ENCODE measurements at places on chromosomes 3 and 15.

- DNase-seq = no peak
These were observed 254.3 kb upstream of the CHRNA7 start for GRCh38 chr15:31776039-31776438.

DNA sequence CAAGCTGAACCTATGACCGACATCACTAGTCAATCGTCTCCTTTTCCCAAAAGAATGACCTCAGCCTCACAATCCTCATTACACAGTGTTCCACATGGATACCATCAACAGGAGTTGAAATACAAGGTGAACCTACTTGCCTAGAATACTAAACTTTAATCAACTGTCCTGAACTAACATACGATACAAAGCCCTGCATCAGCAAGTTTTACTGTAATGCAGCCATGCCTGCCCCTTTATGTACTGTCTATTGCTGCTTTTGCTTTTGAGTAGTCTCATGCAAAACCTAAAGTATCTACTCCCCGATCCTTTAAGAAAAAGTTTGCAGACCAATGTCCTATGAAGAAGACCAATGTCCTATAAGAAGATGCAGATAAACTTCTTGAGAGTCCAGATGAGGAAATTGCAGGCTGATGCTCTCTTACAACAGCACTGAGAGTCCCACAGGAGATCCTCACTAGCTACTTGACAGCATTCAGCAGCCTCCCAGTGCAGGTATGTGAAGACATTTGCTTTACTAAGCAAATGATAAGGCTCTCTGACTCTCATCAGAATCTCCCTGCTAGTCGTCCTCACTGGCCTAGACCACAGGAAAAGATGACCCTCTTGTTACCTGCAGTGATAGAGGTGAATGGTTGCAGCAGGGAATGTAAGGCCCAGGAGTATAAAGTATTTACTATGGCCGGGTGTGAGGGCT is 23.6 kb downstream of the SUCLG2 start:
- DNase-seq = no peak

- peak; percentile 69 for DNase-seq
These were observed 9.8 kb downstream of the HEG1 start for GRCh38 chr3:125045965-125046364.

DNA sequence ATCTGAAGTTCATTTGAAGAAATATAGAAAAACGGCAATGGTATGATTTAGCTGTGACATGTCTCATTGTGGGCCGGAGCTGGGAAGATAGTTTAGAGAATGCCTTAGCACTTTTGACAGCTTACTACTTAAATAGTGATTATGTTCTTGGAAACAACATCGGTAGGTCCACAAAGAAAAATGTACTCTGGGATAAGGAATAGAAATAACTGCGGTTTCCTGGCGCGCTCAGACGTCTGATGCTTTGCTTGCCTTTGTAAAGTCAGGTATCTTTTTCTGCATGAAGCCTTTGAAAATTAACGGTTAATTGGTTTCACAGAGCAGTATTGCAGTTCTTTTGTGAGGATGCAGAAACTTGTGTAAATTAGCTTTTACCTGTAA is 1.4 kb downstream of the USP3 start:
- no peak for DNase-seq

GRCh38 chr3:47954567-47954966 is 61.6 kb downstream of the MAP4 start:
- DNase-seq = peak; percentile 33

- no peak for DNase-seq
These were observed 6.4 kb downstream of the TRAK1 start for GRCh38 chr3:42097566-42097946.

DNA sequence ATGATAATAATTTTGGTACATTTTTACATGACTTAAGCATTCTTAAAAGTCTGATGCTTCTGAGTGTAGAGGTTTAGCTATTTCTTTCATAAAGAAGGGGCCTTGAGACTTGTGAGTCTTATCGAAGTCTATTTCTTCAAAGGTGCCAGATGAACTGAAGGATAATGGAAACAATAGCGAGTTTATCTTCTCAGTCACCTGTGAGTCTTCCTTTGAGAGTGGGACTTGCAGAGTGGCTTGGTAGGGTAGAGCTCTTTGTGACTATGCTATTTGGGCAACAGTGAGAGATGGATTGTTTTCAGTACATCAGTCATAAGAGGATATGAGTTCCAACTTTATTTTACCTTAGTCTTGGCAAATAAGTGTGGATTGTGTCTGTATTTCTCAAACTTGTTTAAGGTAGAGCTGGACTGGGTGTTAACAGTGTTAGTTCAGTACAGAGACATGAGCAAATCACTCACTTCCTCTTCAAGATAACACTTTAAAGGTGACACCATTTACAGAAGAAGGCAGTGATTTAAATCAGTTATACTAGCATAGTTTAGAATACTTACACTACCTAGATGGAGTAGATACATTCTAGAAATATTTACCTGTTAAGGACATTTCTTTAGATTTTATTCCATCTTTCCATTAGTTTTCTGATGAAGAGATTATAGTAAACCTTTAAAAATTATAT is 3.2 kb downstream of the AKAP13 start:
- no peak for DNase-seq

DNA sequence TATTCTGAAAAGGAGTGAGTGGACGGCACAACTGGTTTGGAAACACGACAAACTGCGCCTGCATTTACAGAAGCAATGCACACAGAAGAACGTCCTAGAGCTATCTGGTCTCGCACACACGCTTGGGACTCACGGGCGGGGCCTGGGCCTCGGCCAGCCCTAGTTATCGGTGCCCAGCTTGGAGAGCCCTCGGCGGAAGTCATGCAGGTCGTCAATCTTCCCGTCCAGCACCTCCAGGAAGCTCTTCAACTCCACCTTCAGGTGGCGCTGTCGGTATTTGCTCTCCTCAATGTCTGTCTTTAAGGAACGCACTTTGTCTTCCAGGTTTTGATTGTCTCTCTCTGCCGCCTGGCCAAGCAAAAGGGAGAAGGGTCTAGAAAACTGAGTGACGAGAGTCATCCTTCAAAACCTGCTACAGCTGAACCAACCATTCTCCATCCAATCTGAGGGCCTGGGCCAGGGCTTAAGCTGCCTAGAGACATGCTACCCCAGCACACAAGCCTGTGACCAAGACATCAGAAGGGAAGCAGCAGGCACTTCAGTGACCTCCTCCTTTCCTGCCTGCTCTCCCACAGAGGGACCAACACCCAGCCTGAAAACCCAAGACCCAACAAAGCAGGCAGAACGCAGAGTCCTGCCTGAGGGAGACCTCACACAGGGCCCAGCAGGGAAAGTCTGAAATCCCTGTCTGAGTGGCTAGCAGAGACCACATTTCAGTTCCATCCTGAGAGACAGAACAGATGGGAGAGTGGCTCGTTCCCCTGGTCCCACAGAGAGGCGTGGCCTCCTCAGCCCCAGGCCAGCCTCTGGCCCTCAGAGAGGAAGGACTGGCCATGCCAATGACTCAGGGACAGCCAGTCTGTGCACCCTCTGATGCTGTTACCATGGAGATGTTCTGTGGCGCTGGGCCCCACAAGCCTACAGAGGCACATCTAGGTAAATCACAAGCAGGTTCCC is 40.4 kb downstream of the WHAMM start:
- DNase-seq = peak; percentile 87

DNA sequence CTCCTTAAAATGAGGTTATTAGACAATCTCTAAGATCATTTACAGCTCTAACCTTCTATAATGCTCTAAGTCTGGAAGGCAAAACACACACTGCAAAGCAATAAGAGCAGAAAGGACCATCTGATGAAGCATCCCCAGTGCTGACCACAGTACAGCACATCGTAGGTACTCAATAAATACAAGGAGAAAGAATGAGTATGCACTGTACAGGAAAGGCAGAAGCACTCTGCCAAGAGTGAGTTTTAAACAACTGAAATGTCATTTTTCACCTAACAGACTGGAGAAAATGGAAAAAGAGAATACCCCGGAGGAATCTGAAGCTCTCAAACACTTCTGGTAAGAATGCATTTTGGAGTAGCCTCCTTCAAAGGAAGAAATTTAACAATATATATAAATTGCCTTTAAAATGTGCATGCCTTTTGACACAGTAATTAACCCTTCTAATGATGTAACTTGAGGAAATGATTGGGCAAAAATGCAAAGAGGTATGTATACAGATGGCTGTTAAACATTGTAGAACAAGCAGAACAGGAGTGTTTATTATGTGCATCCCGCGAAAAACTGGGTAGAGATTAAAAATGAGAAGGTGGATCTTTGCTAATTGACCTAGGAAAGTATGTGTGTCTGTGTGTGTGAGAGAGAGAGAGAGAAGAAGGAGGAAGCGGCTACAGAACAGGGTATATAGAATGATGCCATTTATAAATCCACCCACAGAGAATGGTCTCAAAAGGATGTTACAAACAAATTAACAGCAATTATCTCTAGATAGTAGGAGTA is 8.0 kb upstream of the OXTR start:
- no peak for DNase-seq

- no peak for DNase-seq
These were observed 11.7 kb downstream of the SHOX2 start for GRCh38 chr3:158094235-158095110.

DNA sequence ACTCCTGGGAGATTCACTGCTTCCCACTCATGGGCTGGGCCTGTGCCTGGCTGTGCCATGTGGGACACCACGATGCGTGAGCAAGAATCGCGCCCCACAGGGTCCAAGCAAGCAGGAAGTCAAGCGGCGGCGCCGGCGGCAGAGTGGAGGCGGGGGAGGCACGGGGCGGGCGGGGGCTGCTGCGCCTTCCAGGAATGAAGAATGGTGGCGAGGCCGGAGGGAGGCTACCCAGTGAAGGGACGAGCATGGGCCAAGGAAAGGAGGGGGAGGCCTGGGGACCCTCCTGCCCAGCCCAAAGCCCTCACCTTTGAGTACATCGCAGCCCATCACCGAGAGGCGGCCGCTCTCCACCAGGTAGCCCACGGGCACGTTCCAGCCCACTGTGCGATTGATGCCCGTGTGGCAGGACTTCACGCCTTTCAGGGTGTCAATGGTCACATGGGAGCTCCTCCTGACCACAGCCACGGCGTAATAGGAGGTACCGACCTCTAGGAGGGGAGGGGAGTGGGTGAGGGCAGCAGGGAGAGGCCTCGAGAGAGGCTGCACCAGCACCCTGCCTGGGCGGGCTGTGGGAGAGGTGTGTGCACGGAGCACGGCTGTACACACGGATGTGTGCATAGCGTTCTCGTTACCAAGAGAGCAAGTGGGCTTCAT is 5.5 kb downstream of the MELTF start:
- DNase-seq = no peak

GRCh38 chr3:81029861-81030260 is 731.6 kb downstream of the GBE1 start:
- DNase-seq = no peak

DNA sequence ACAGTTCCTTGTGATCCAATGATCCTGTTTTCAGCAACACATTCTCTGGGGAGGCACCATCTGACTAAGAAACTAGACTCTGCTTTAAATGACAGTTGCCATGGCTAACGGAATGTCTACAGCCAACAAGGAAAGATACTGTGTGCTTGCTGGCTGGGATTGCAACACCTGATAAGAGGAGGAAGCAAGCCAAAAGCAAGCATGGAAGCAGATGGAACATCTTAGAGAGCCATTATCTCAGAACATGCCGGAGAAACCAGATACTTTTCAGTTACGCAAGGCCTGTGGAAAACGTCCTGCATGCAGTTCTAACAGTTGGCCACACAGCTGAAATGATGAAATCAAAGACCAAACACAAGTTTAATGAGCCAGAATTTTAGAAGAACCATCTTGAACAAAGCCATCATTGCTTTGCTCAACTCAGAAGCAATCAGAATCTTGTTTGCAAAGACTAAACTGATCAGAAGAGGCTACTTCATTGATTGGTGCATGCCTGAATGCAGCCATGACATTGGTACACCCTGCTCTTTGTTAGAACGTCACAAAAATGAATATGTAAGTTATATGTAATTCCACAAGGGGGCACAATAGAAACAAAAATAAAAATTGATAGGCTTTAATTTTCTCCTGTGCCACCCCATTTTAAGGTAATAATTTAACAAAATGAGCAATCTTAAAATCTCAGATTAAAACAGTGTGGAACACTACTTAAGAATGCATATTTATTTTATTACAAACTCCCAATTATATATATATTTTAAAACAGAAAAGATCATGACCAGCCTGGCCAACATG is 50.8 kb downstream of the GXYLT2 start:
- peak; percentile 100 for DNase-seq

DNA sequence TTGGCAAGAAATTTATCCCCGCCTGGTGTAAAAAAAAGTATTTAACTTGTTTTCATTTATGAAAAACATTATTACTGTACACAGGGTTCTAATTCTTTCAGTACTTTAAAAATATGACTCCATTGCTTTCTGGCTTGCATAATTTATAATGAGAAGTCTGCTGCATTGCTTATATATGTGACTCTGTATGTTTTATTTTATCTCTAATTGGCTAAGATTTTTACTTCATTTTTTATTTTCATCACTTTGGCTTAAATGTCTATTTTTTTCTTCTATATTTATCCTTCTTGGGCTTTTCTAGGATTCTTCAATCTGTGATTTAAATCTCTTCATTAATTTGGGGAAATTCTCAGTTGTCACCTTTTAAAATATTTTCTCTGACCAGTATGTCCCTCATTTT is 636.6 kb upstream of the NR2F2 start:
- DNase-seq = peak; percentile 23

DNA sequence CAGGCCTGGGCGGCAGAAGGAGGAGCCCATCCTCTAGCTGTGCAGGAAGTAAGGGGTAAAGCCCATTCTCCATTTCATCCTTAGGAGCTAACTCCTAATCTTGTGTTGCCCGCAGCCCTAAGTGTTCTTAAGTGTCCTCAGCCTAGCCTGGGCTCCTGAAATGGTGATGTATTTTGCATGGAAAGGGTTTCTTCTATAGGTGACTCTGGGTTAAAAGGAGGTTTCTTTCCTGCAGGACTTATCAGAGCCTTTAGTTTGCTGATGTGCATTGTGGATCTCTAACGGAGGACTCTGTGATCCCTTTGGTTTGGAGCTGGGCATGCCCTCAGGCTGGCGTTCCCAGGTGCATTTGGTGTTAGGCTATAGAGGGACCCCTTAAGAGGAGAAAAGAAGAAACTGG is 48.5 kb upstream of the TRPM1 start:
- DNase-seq = no peak

- no peak for DNase-seq
These were observed 85.6 kb downstream of the RAP2B start for GRCh38 chr3:153247331-153248330.

GRCh38 chr15:31077941-31078340 is 23.6 kb downstream of the TRPM1 start:
- no peak for DNase-seq

DNA sequence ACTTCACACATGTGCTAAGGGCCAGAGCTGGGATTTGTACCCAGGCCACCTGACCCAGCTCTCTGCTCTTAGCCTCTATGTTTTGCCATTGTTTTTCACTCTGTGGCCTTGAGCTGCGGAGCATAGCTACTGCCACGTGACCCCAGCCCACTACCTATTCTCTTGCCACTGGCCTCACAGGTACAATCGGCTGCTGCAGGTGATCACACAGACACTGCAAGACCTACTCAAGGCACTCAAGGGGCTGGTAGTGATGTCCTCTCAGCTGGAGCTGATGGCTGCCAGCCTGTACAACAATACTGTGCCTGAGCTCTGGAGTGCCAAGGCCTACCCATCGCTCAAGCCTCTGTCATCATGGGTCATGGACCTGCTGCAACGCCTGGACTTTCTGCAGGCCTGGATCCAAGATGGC is 46.2 kb downstream of the SEMA3G start:
- no peak for DNase-seq

GRCh38 chr3:81744366-81744765 is 17.1 kb downstream of the GBE1 start:
- DNase-seq = peak; percentile 97

- no peak for DNase-seq
These were observed 168.4 kb downstream of the MEGF11 start for GRCh38 chr15:66085128-66085527.

- no peak for DNase-seq
These were observed 861.9 kb upstream of the ARPP21 start for GRCh38 chr3:34777386-34777785.

GRCh38 chr3:63576846-63577245 is 75.6 kb upstream of the SNTN start:
- no peak for DNase-seq
